ENCODE measurements at places on chromosomes 1 and 21.

- DNase-seq: no peak
These were observed 264.8 kb downstream of the CAMTA1 start for GRCh38 chr1:7049913-7050625.

- DNase-seq: no peak
These were observed 1.7 kb downstream of the EPHX4 start for GRCh38 chr1:92031281-92032110.

- DNase-seq: no peak
These were observed 95.3 kb upstream of the KIAA0040 start for GRCh38 chr1:175287849-175288248.

- DNase-seq: no peak
These were observed 47.4 kb downstream of the XCL1 start for GRCh38 chr1:168623831-168624230.

GRCh38 chr1:168598892-168599291, 22.5 kb downstream of the XCL1 start:
- no peak for DNase-seq

- no peak for DNase-seq
These were observed 615.5 kb upstream of the ADAMTS5 start for GRCh38 chr21:27582246-27582947.

DNA sequence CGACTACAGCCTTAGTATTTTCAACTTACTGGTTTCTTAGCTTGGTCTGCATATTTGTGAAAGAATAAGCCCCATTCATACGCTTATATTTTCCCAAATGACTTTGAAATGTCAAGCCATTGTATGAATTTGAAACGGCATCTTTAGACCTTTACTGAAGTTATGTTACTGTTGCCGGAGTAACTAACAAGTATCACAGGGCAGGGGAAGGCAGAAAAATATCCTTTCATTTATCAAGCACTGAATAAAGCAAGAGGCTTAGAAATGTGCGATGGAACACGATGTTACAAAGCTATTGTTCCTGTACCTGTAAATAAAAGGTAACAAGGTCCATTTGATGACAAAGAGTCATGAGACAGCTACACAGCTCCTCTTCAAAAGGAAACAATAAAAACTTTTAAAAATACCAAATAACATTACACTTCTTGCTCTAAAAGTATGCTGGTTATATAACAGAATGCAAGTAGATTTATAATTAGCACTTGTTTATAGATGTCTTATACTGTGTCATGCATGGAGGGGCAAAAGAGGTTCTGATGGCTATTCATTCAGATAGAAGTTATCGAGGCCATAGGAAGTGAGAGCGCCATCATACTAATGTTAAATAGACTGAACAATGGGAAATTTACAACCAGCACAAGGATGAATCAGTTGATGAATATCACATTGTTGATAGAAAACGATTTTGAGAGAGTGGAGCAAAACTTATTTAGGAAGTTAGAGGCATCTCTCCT, 322.6 kb downstream of the RGS7 start:
- no peak for DNase-seq

DNA sequence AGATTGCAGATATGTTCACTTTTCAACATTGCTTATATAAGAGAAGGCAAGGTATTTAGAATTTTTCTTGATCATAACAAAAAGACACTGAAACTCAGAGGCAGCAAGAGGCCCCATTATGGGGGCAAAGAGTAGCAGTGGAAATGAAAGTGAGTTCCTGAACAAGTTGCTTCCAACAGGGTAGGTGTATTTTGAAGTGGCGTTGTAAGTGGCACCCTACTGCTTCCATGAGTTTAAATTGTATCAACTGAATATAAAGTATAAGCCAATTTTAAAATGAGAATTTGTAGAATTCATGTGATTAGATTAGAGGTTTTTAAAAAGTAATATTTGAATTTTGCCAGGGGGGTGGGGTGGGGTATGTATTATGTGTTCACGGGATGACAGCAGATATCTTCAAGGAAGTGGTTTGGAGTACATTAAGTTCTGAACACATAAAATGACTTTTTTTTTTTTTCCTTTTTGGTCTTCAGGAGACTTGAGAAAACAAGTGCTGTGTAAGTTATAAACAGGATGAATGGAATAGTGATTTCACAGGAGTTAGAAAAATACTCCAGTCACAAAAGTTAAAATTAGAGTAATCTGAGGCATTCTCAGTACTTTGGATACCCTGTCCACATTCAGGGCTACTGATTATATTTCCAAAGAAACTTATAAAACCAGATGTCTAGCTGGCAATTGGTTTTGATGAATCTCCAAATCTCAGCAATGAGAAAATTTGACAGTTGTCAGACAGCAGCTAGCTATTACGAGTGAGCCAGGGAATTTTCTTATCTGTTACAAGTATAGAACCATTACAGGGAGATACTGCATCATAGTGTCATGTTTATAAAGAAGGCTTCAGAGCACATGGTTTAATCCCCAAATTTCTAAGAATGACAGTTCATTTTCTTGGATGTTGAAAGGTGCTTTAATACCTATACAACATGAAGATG, 182.0 kb downstream of the ST6GALNAC3 start:
- DNase-seq: no peak

DNA sequence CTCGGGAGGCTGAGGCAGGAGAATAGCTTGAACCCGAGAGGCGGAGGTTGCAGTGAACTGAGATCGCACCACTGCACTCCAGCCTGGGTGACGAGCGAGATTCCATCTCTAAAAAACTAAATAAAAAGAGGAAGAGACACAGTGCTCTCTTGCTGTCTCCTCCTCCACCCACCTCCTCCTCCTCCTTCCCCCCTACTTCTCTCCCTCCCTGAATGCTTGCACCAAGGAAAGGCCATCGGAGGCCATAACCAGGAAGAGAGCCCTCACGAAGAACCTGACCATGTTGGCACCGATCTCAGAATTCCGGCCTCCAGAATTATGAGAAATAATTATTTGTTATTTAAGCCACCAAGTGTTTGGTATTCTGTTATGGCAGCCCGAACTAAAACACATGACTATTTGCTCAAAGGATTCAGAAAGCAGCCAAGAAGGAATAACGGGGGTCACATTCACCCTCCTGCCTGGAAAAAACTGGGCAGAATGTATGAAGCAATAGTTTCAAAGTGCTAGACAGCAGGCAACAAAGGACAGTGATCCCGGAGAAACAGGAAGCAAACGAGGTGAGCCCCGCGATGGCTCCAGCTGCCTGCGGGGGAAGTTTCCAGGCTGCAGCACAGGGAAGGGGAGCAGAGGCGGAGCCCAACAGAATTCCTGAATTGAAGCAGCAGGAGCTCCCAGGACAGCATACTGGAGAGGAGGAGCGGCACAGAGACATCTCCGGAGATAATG, 35.8 kb downstream of the LDLRAD1 start:
- DNase-seq: no peak

DNA sequence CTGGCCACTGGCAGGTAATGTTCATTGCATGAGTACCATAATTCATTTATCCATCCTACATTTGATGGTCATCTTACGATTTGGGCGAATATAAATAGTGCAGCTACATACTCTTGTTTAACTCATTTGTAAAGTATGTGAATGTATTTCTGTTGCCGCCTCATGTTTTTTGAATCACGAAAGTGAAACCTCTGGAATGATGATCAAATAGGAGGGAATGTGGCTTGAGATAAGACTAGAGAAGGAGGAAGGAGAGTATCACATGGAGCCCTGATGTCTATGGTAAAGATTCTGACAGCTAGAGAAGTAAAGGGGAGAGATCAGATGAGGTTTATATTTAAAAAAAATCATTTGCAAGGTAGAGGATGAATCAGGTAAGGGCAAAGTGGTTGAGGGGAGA, 8.0 kb downstream of the MRPS14 start:
- DNase-seq: no peak

GRCh38 chr1:35406103-35406502, 137.6 kb downstream of the ZMYM4 start:
- no peak for DNase-seq

DNA sequence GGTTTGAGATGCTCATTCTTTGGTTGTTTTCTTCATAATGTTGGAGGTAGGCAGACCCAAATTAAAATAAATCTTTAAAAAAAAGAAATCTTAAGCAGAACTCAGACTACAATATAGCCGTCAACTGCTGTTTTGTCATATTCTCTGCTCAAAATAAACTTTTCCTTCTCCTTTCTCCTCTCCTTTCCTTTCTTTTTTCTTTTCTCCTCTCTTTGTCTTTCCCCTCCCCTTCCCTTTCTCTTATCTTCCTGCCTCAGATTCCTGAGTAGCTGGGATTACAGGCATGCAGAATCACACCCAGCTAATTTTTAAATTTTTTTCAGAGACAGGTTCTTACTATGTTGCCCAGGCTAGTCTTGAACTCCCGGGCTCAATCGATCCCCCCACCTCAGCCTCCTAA, 24.8 kb upstream of the MTF1 start:
- no peak for DNase-seq

DNA sequence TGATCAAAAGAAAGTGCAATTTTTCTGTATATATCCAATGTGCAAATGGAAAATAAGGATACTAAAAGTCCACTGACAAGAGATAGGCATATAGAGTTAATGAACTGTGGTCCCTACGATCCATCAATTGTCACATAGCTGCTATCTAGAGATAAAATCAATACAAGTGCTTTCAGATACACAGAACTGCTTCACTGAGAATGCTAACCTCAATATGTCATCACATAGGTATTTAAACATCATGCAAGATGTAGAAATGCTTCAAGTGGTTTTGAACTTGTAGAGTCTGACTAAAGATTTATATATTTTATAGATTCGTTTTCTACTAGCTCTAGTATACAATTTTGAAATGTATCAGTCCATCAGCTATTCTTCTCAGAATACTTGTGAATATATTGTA, 1604.7 kb downstream of the PLA2G4A start:
- DNase-seq: no peak

- DNase-seq: no peak
These were observed 6.8 kb downstream of the SSU72 start for GRCh38 chr1:1567891-1568291.

GRCh38 chr21:15219039-15219438, 154.2 kb upstream of the NRIP1 start:
- DNase-seq: no peak

GRCh38 chr1:156112276-156113137, 2.0 kb upstream of the LMNA start:
- no peak for DNase-seq

GRCh38 chr1:14600405-14601112, 2.1 kb downstream of the KAZN start:
- no peak for DNase-seq

DNA sequence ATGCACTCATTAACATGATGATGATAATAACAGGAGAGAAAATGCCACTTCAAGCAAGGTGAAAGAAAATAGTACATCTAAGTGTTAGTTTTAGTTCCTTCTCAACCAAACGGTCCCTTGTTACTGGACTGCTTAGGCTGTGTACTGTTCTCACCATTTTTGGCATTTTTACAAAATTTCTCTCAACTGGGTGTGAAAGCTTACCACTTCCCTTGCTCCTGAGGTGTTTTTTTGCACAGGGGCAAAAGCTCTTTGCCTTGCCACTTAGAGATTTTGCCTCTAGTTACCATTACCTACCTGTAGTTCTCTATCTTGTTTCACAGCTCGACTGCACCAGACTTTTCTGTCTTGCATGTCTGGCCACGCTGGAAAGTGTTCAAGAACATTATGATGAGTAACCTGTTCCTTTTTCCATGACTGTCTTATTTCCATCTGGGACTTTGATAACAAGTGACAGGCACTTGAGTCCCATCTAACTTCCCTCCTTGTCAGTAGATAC, 10.7 kb downstream of the NEK7 start:
- DNase-seq: no peak

- DNase-seq: no peak
These were observed 30.0 kb upstream of the FGGY start for GRCh38 chr1:59266927-59267293.

DNA sequence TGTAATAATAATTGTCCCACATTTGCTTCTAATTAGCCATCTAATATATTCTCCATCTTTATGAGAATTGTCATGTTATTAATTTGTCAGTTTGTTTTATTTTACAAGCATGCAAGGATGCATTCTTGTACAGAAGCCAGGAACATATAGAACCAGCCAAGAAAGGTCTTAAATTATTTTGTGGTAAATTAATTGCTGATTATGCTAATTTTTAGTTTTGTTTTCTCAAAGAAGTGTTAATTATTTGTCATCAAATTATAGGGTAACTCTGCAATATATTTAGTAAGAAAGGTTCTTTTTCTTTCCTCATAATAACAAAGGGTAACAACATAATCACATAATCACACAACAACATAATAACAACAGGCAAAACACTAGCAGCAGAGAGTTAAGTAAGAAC, 5.7 kb downstream of the CLIC6 start:
- no peak for DNase-seq

DNA sequence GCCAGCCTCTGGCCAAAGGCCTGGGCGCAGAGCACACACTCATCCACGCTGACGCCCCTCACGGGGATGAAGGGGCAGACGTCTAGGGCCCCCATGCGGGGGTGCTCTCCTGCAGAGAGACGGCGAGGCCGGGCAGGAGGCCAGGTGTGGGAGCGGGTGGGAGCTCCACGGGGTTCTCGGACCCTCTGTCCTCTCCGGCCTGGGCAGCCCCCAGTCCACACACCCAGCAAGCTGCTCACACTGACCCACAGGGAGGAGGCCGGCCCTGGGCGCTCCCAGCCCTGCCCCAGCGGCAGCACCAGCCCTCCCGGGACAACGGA, 2.5 kb downstream of the FTCD start:
- no peak for DNase-seq

GRCh38 chr1:36782785-36783184, 251.5 kb downstream of the GRIK3 start:
- no peak for DNase-seq

- no peak for DNase-seq
These were observed 161.7 kb downstream of the ROR1 start for GRCh38 chr1:63935553-63935952.

DNA sequence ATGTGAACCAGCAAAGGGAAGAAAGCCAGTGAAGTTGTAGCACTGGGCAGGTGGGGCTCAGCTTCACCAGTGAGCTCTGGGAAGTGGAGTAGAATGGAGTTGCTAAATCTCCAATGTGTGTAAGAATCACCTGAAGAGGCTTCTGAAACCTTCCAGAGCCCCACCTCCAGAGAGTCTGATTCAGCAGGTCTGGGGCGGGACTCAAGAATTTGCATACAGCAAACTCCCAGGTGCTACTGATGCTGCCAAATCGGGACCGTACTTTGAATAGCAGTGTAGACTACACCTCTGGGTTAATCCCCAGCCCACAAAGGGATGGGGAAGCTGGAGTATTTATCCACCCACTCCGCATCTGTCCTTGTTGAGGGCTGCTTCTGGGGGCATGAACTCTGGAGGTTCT, 154.3 kb downstream of the IGSF21 start:
- DNase-seq: no peak

DNA sequence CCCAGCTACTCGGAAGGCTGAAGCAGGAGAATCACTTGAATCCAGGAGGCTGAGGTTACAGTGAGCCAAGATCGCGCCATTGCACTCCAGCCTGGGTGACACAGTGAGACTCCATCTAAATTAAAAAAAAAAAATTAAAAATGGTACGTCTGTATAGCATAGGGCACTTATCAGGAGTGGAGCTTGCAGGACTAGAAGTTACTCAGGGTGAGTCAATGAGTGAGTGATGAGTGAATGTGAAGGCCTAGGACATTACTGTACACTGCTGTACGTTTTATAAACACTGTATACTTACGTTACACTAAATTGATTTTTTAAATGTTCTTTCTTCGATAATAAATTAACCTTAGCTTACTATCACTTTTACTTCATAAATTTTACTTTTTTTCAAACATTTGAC, 183.6 kb downstream of the NR5A2 start:
- no peak for DNase-seq

- DNase-seq: no peak
These were observed 125.7 kb upstream of the PBX1 start for GRCh38 chr1:164433141-164433817.

Measured in stimulated activated CD4-positive, alpha-beta T cell treated with anti-CD3 and anti-CD28 coated beads, Interleukin-15, amount 100 ng/mL, for 48 hours (primary cell).